AML-193 (cell line): ENCODE measurements at places on chromosomes 7 and 10.

GRCh38 chr10:50361946-50362345 is 110.6 kb upstream of the ASAH2 start:
- DNase-seq, result no peak

GRCh38 chr10:72702868-72703581 is 11.1 kb downstream of the MCU start:
- DNase-seq, result no peak

GRCh38 chr7:85286446-85286845 is 99.6 kb upstream of the SEMA3D start:
- DNase-seq, result no peak

DNA sequence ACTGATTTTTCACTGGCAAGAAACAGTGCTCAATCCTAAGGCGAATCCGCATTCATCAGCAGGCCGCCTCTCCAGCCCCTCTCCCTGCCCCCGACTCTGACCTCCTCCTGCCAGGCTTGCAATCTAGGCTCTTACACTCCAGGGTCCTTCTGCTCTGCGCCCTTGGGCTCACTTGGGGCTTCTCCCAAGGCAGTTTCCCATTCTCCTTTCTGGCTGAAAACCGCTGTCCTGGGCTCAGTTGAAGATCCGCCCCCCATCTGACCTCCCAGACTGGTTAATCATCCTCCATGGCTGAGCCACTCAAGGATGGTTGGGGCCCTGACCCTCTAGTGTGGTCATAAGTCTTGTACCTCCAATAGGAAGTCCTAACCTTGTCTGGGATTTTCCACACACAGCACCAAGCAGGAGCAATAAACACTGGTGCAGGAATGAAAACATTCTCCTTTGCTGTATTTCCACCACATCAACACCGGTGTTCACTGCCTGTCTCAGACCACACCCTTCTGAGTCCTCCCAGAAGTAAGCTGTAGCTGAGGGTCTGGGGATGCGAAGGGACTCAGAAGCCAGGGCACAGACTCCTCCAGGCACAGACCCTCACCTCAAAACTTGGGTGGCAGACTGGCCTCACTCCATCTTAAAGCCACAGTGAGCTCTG is 42.4 kb downstream of the TNS3 start:
- no peak for DNase-seq

GRCh38 chr10:110279407-110279986 is 25.2 kb downstream of the SMNDC1 start:
- DNase-seq, result peak; percentile 83
